ENCODE measurements at places on chromosomes 4 and X.

DNA sequence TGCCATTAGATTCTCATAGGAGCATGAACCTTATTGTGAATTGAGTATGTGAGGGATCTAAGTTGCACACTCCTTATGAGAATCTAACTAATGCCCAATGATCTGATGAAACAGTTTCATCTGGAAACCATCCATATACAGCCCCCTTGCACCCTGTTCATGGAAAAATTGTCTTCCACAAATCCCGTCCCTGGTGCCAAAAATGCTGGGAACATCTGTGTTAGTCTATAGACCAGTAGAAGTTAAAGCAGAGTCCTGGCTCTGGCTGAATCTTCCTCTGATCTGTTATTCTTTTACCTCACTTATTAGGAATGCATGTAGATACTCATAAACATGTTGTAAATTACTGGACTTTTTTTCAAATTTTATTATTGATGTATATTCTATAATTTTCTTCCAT lies 29.2 kb downstream of the SULT1B1 start:
- no peaks in the 10 kb centered on the region for H3K36me3 ChIP-seq
- no peak overlapping the region for H3K27ac ChIP-seq
- no peaks in the 10 kb centered on the region for H3K4me1 ChIP-seq
- H3K4me3 ChIP-seq: no peak overlapping the region

- no peaks in the 10 kb centered on the region for H3K36me3 ChIP-seq
- no peaks in the 10 kb centered on the region for H3K27me3 ChIP-seq
- H3K4me3 ChIP-seq: no peak overlapping the region
- peaks cover 33% of the 10 kb centered on the region for H3K4me1 ChIP-seq
- H3K27ac ChIP-seq: peak overlapping the region; percentile 75
- peak; percentile 48 for DNase-seq
These were observed 53.7 kb upstream of the NFKB1 start for GRCh38 chr4:102447413-102447812.

DNA sequence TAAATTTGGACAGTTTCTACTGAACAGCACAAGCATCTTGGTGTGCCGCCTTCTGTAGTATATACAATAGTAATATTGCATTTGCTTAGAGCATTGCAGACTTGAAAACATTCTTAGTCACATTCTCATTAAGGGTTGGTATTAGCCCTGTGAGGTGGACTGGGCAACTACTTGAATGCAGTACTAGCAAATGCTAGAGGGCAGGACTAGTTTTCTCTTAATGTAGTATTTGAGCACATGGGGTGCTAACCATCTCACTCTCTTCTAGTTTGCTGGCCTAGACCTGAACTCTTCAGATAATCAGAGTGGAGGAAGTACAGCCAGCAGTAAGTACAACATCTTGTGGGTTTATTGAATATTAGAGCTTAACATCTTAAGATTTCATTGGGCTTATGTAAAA lies 3.2 kb downstream of the DDX3X start:
- peaks cover 48% of the 10 kb centered on the region for H3K36me3 ChIP-seq
- no peak for DNase-seq
- peak overlapping the region; percentile 86 for H3K4me3 ChIP-seq
- peaks cover 12% of the 10 kb centered on the region for H3K27me3 ChIP-seq

GRCh38 chr4:52102587-52102986 lies 51.5 kb downstream of the SPATA18 start:
- H3K27ac ChIP-seq: no peak overlapping the region
- H3K36me3 ChIP-seq: no peaks in the 10 kb centered on the region
- no peak overlapping the region for H3K4me3 ChIP-seq

- H3K27ac ChIP-seq: no peak overlapping the region
- no peak overlapping the region for H3K4me3 ChIP-seq
- DNase-seq: no peak
- no peaks in the 10 kb centered on the region for H3K27me3 ChIP-seq
- H3K4me1 ChIP-seq: peaks cover 3% of the 10 kb centered on the region
These were observed 43.1 kb downstream of the ZGRF1 start for GRCh38 chr4:112593438-112594133.

- no peak for DNase-seq
- peaks cover 12% of the 10 kb centered on the region for H3K4me1 ChIP-seq
- no peak overlapping the region for H3K4me3 ChIP-seq
- no peaks in the 10 kb centered on the region for H3K27me3 ChIP-seq
- no peaks in the 10 kb centered on the region for H3K36me3 ChIP-seq
These were observed 23.9 kb upstream of the MSN start for GRCh38 chrX:65643531-65644052.

- no peak overlapping the region for H3K27ac ChIP-seq
- no peaks in the 10 kb centered on the region for H3K36me3 ChIP-seq
- H3K27me3 ChIP-seq: peaks cover 8% of the 10 kb centered on the region
- peaks cover 7% of the 10 kb centered on the region for H3K4me1 ChIP-seq
These were observed 110.4 kb upstream of the TRIM2 start for GRCh38 chr4:153093802-153094201.

DNA sequence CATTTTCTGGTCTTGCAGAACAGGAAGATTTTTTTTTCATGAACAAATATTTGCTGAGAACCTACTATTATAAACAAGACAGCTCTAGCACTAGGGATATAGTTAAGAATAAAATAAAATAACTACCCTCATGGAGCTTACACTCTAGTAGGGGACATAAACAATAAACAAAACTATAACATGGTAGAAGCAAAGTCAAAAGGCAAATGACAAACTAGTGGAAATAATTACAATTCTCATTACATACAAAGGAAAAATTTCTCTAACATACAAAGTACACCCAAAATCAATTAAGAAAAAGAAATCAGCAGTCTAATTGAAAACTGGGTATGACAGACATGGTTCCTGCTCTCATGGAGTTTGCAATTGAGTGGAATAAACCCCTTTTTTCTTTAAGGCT lies 32.0 kb downstream of the VSIG4 start:
- peaks cover 20% of the 10 kb centered on the region for H3K36me3 ChIP-seq
- DNase-seq: no peak
- no peaks in the 10 kb centered on the region for H3K27me3 ChIP-seq
- H3K27ac ChIP-seq: no peak overlapping the region
- H3K4me1 ChIP-seq: peaks cover 64% of the 10 kb centered on the region
